ENCODE measurements at places on chromosomes 4 and X.

- DNase-seq, result no peak
Measured at GRCh38 chrX:79556800-79557199, 189.7 kb upstream of the ITM2A start.

DNA sequence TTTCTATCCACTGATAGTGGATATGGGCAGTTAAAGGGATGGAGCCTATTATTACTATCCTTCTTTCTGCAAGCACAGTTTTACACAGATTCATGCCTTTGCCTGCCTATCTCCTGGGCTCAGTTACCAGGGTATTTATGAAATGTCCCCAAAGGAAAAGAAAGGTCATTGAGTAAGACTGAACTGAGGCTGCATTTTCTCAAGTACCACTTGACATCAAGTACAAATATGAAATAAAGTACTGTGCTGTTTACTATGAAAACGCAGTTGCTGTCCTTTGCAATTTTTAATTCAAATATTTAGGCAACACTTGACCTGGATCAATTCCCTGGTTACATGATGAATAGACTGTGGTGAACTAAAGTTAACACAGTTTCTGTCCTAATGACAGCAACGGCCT is 23.5 kb upstream of the SPANXN4 start:
- DNase-seq, result no peak

GRCh38 chr4:1402516-1403091 is 3.6 kb downstream of the NKX1-1 start:
- no peak for DNase-seq

DNA sequence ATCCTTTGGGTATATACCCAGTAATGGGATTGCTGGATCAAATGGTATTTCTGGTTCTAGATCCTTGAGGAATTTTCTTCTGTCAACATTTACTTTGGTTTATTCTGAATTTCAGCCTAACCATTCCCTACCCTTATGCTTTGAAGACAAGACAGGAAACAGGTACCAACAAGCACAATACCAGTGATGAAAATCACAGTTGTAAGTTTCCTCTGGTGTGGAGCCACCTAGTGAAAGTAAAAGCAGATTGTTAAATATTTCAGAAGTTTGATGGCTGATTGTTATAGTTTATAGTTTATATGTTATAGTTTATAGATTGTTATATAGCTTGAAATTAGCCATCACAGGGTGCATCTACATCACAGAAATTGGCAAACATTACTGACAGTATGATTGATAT is 104.5 kb upstream of the AGA start:
- DNase-seq, result no peak

GRCh38 chr4:111016416-111016815 is 393.5 kb upstream of the PITX2 start:
- DNase-seq, result no peak

- no peak for DNase-seq
Measured at GRCh38 chr4:6641971-6642320, 1.5 kb downstream of the MRFAP1 start.

GRCh38 chr4:139054791-139055505 is 39.4 kb downstream of the NOCT start:
- DNase-seq, result peak; percentile 30

DNA sequence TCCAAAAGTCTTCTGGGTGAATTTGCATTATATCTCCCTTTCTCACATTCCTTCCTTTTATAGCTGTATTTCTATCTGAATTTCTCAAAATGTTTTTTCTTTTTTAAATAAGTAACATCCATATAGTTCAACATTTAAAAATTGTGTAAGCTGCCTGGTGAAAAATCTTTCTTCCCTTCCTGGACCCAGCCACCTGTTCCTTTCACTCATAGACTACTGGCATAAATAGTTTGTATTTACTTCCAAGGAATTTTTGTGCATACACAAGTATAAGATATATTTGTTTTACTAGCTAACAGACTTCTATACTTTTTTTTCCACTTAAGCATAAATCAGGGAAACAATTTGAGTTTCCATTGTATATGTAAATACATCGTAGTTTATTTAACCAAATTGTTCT is 35.7 kb downstream of the PACRGL start:
- DNase-seq, result no peak

GRCh38 chrX:9856588-9856987 is 70.4 kb downstream of the SHROOM2 start:
- no peak for DNase-seq

DNA sequence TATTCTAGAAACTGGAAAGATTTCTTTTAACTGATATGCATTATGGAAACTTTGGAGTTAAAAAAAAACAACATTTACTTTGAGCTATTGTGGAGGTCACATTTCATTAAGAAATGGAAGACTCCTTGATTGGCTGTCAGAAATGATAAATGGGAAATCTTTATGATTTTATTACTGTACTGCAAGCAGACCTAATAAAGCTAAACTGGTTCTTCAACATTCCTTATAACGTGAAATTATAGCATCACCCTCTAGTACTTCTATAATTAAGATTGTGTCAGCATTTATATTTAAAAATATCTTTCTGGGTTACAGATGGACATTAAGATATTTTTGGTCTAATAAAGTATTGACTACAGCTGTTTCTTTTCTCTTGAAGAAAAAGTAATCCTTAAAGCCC is 213.8 kb upstream of the PACRGL start:
- no peak for DNase-seq

- no peak for DNase-seq
Measured at GRCh38 chr4:37132351-37132974, 112.1 kb upstream of the NWD2 start.

DNA sequence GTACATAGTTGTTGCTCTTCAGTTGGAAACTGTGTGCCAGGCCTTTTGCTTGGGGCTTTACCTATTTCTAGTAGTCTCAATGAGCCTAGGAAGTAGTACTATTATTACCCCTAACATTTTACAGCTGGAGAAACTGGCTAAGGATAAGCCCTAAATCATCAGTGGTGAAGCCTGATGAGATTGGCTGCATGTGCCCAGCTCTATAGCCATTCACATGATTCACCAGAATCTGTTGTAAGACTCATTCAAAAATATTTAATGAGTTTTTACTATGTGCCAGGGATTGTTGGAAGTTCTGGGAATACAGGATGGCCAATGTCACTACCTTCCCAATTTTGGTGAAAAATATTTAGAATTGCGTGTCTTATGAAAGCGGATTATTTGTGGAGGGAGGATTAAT is 2.8 kb downstream of the KIT start:
- DNase-seq, result no peak

- no peak for DNase-seq
Measured at GRCh38 chrX:18210470-18210869, 10.2 kb downstream of the BEND2 start.

DNA sequence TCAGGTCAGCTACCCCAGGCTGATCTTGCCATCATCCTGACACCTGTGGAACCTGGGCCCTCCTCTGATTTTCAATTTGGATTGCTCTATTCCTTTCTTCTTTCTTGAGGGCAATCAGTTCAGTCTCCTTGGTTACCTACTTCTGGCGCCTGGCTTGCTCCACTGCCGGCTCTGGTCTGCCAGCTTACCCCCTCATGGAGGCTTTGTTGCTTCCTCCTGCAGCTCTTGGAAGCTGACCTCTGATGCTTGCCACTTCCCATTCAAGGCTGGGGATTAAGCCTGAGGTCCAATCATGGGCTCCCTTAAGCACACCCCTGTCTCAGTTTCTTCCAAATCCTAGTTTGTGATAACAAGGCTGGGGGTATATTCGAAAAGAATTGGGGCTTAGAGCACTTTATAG is 5.4 kb downstream of the TMEM154 start:
- no peak for DNase-seq

DNA sequence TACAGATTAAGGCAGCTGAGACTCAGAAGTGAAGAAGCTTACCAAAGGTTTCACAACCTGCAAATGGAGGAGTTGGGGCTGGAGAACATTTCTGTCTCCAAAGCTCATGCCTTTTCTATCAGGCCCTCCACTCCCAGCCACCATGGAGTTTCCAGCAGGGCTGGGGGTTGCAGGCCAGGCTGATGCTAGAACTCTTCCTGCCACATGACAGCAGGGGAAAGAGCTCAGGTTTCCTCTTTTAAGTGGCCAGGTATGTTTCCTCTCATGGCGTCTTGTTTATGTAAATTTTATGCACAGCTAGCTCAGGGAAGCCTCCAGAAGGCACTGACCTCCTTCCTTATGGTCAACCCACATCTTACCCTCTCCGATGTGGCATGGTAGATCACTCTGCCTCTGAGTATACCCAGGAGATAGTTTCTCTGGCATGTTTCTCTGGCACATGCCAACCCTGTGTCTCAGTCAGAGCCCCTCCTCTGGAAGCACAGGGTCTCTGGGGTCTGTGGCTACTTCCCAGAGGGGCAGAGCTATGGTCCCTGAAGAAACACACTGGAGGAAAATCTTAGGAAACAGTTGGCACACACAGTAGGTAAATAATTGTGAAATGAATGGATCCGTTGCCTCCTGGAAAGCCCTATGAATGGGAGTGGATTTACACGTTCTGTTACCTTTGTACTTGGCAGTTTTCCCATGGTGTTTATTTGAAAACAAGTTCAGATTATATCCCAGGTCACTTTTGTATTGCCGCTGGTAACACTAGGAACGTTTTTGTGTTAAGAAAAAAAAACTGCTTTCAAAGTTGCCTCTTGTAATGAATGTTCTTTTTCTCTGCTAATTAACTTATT is 28.9 kb downstream of the PDK3 start:
- DNase-seq, result no peak

DNA sequence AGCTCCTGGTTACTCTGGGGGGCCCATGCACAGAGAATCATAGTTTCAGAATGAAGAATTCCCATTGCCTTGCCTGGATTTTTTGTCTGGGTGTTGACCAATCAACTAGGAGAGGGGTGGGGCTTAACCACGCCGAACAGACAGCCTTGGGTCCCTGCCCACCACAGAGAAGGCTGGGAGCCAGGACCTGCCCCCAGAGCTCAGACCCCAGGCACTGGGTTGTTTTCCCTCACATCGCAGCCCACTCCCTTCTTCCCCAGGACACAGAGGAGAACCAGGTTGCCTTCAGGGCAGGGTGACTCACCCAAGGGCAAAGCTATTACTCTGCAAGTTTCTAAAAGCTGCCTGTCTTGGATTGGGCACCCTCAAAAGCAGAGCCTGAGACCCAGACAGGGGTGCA is 23.3 kb upstream of the CRMP1 start:
- DNase-seq, result no peak

GRCh38 chrX:45385757-45386156 is 185.1 kb upstream of the DIPK2B start:
- DNase-seq, result peak; percentile 22

- DNase-seq, result no peak
Measured at GRCh38 chrX:115177932-115178331, 11.3 kb upstream of the RBMXL3 start.

GRCh38 chr4:122172266-122172665 is 20.1 kb downstream of the BLTP1 start:
- DNase-seq, result no peak

- no peak for DNase-seq
Measured at GRCh38 chr4:110897784-110898183, 274.9 kb upstream of the PITX2 start.

- DNase-seq, result no peak
Measured at GRCh38 chrX:49282647-49283011, 13.0 kb downstream of the PPP1R3F start.

DNA sequence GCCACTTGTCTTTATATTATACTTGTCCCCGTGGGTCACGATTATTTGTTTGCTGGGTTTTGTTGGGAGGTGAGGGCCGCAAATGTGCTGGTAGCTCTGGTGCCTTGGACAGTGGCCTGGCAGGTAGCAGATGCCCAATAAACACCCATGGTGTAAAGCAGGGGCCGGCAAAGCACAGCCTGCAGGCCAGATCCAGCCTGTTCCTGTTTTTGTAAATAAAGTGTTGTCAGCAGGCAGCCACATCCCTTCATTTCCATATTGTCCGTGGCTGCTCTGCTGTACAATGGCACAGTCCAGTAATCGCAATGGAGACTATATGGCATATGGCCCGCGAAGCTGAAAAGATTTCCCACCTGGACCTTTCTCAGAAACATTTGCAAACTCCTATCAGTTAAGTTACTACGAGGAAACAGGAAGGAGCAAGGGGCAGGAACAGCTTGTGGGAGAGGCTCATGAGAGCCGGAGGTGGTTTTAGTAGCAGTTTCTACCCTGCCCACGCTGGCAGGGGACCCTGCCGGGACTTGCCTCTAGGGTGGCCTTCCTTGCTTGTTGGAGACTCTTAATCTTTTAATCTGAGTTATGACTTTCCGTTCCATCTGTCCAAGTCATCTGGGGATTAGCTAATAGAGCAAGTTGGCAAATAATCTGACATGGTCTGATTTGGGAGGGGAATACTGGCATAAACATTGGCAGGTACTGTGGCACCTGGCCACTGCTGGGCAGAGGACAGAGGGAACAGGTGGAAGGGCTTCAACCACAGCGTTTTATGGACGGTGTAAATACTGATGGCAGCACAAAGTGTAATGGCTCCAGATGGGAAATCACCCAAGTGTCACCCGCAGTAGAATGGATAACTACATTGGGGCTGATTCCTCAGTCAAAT is 19.6 kb downstream of the CLCN4 start:
- DNase-seq, result no peak

- no peak for DNase-seq
Measured at GRCh38 chrX:139881130-139881529, 51.7 kb downstream of the ATP11C start.

GRCh38 chr4:152949930-152950329 is 13.8 kb downstream of the FHDC1 start:
- no peak for DNase-seq

DNA sequence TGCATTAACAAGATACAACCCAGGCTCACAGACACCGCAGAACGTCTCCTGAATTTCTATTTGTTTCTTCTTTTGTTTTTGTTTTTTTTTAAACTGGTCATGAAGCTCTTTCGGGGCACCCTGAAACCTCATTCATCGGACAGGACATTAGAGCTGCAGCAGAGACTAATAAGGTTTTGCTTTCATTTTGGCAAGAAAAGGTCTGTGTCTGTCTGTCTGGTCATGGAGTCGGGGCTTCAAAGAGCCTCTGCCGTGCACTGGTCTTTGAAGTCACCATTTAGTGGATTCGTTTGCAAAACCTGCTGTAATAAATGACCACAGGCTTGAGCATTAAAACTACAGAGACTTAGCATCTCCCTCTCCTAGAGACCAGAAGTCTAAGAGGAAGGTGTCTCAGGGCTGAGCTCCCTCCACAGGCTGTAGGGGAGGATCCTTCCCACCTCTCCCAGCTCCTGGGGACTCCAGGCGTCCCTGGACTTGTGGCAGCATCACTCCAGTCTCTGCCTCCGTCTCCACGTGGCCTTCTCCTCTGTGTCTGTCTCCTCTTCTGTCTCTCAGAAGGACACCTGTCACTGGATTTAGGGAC is 247.5 kb downstream of the CRLF2 start:
- DNase-seq, result no peak

- peak; percentile 33 for DNase-seq
Measured at GRCh38 chr4:34850421-34850820, 1393.9 kb downstream of the ARAP2 start.

DNA sequence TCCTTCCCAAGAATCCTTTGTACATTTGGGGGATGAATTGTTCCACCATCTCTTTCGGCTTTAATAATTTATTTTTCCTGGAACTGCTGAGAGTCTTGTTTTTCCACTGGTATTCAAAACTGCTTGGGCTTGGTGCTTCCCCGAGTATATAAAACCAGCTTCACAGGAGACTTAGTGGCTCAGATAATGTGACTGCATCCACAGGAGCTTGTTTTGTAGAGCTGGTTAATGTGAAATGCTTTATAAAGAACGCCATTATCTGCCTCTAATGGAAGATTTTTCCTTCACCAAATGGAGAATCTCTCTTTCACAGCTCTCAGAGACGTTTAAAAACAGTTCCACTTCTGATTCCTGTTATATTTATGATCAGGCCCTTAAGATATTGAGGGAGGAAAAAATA is 935.5 kb downstream of the RAB28 start:
- no peak for DNase-seq
